BE2C (cell line): ENCODE measurements at places on chromosomes 2 and 18.

DNA sequence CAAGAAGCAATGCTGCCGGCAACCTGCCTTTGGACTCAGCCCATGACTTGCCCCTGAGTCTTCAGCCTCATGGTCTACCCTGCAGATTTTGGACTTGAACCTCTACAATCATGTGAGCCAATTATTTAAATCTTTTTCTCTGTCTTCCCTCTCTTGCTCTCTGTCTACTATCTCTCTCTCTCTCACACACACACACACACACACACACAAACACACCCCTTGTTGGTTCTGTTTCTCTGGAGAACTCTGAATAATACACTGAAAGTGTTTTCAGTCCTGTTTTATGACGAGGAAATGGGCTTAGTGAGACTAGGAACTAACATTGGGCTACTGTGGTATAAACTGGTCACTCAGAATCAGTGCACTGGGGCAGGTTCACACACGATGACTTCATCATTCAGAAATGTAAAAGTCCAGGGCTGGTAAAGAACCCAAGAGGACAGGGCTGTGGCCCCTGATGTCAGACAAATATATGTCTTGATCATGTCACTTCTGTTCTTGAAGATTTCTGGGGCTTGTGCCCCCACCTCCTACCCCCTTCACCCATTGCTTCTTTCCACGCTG, 266.1 kb upstream of the SIX2 start:
- no peak for DNase-seq

DNA sequence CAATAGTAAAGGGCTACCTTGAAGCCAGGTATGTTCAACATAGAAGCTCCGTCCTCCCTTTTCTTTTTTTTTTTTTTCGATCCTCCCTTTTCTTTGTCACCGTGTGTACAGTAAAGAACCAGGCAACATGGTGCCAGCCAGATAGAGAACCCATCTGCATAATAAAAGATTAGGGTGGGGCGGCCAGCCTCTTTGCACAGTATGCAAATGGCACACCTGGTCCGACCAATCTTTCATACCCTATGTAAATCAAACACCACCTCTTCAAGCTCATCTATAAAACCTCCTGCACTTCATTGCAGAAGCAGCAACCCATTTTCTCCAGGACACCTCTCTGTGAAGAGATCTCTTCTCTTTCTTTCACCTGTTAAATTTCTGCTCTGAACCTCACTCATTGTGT, 7.3 kb upstream of the WDR33 start:
- no peak for DNase-seq

DNA sequence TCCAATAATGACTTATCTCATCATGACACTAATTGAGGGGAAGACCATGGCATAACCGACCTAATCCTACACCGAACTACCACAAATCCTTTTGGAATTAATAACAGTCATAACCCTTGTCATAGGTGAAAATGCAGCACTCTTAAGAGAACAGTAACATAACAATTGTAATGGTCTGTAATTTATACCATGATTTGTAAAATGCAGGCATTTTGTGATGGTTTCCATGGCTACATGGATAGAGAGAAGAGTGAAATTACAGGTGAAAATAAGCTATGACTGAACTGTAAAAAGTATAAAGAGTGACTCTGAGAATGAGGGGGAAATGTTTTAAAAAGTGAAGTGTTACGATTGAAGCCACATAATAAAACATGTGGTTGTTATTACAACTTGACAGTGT, 494.1 kb upstream of the SLC39A10 start:
- no peak for DNase-seq

- DNase-seq = no peak
These were observed at the start of gene TMEM163 for GRCh38 chr2:134718817-134719814. Gene TMEM163, minus strand, starts transcription at chr2:134719000.

- DNase-seq = no peak
These were observed 26.7 kb downstream of the COPS9 start for GRCh38 chr2:240109386-240109785.

DNA sequence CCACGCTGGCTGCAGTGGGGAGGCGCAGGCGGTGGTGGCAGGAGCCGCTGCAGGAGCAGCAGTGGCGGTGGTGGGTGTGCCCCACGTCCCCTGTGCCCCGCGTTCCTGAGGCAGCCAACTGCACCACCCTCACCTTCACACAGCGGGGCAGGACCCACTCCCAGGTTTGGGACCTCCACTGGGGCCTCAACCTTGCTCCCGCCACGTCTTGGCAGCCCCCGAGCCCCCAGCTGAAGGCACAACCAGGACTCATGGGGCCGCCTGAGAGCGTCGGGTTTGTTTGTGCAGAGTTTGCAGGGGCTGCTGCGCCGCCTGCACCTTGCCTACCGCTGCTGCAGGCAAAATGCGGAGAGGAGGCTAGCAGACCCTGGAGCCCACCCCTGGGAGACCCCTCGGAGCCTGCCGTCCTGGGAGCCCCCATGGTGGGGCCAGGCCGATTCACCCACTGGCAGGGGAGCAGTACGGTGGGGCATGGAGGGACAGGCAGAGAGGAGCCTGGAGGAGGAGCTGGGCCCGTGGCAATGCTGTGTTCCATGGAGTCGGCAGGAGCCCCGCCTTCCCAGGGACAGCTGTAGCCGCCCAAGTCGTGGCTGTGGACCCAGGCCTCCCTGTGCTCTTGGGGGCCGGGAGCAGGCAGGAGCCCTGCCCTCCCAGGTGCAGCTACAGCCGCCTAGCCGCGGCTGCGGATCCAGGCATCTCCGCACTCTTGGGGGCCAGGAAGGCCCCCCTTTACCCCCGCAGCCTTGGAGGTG, 14.7 kb upstream of the EML6 start:
- peak; percentile 67 for DNase-seq

DNA sequence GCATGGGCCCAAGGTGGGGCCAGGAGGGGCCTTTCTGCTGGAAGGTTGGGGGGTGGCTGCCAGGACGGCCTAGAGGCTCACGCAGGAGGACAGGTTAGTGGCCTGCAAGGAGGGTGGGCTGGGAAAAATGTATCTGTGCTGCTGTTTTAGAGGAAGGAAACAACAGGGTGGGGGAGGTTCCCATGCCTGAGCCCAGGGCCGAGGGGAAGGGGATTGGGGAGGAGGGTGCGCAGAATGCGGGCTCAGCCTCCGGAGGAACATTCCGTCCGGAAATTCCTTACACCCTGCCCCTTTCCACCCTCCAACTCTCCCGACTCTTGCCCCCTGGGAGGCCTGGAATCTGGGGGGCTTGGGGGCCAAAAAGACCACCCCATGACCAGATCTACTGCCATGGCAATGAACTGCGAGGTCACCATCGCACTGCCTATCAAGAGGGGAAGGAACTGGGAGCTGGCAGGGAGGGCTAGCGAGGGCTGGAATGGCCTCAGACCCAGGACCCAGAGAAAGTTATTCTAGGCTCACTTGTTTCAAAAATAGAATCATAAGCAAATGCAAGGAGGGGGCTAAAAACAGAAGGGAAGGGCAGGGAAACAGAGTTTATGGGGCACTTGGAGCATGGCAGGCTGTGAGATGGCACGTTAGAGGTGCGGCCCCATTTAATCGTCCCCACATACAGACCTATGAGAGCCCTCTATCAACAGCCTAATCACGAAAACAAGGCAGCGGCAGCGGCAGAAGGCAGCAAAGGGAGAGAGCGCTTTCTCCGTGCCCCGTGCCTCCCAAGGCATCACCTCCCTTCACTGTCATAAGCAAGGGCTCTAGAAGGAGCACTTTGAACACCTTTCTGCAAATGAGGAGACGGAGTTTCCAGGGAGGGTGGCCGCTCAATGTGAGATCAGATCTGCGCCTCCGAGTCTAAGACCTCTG, 90.4 kb downstream of the TNS1 start:
- DNase-seq = no peak

DNA sequence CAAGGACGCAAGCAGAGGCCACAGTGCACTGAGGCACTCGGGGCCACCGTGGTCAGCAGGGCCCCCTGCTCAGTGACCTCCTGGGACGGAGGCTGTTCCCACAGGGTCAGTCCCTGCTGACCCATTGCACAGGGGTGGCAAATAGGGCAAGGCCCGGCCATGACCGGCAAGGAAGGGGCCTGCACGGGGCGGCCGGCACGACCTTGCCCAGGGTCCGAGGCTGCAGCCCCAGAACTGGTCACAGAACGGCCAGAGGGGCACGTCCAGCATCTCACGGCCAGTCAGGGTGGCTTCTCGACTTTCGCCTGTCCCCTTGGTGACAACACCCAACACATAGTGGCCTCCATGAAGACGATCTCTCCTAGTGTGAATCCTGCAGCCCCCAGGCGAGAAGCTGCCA, 27.6 kb upstream of the OTOS start:
- no peak for DNase-seq

DNA sequence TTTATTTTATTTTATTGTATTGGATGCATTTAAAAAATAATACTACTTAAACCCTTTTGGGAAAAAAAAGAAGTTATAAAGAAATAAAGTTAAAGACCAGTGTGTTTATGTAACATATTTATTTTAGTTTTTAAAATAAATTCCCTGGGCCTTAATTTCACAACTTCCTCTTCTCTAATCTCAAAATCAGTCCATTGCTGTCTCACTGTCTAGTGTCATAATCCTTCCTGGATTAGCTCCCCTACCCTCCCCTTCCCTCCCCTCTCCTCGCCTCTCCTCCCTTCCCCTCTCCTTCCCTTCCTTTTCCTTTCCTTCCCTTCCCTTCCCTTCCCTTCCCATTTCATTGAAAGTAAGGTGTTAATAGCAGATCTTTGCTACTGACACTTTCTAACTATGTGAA, 40.3 kb upstream of the ZEB2 start:
- DNase-seq = no peak

GRCh38 chr18:65990944-65991708, 240.3 kb downstream of the CDH7 start:
- DNase-seq = no peak

DNA sequence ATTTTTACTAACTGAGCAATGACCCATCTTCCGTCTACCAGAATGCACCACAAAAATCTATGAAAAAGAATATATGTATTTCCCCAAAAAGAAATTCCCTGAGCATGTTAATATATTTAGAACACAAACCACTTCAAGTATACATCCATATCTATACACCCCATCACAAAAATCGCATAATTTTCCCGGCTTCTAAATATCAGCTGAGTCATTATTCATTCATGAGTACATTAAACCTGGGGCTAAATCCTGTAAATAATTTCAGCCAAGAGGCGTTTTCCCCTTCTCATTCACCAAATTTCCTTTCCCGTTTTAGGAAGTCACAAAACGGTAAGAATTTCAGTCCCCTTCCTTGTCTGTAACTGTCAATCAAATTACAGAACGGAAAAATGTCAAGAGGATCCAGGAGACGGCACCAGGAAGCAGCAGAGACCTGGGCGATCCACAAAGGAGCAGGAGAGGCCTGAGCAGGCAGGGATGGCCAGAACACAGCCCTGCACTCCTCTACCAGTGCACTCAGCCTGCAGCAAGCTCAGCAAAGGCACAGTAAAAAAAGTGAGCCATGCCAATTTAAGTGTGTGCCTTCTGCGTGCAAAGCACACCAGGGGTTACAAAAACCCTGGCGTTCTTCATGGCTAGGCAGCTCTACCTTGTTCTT, 300.7 kb downstream of the TCF4 start:
- DNase-seq = peak; percentile 23

- DNase-seq = no peak
These were observed 115.2 kb upstream of the EPAS1 start for GRCh38 chr2:46181789-46182530.

DNA sequence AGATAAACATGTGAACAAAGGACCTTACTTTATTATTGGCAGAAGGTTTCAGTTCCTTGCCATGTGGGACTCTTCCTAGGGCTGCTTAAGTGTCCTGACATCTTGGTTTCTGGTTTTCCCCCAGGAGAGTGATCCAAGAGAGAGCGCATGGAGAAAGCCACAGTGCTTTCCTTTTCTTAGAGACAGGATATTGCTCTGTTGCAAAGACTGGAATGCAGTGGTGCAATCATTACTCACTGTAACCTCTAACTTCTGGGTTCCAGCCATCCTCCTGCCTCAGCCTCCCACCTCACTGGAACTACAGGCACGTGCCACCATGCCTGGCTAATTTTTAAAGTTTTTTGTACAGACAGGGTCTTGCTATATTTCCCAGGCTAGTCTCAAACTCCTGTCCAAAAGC, 38.1 kb upstream of the TCF7L1 start:
- DNase-seq = no peak

- DNase-seq = no peak
These were observed 3.3 kb downstream of the ARL5A start for GRCh38 chr2:151824886-151825285.

- DNase-seq = no peak
These were observed 120.0 kb upstream of the SCN7A start for GRCh38 chr2:166614029-166614428.

DNA sequence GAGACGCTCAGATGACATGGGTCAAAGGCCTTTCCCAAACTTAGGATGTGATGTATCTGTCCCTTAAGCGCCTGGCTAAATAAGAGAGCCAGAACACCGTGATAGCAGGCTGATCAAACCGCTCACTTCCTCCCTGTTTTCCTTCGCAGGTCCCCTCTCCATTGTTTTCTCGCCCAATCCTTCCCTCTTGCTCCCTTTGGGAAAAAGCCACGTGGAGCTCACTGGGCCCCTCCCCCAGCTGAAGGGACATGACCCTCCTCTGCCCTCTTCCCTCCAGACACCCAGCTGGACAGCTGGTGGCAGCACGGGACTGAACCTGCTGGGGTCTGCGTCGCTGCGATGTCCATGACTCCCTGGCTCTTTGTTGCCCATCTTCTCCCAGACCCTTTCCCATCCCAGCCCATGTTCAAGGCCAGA, 201.7 kb downstream of the TNS1 start:
- peak; percentile 40 for DNase-seq

GRCh38 chr2:207217442-207217841, 51.7 kb upstream of the KLF7 start:
- DNase-seq = no peak

- DNase-seq = peak; percentile 95
These were observed 144.1 kb downstream of the ZFP36L2 start for GRCh38 chr2:43082111-43082894.
